ENCODE measurements at places on chromosomes 2 and 18.

- no peak for DNase-seq
These were observed 47.2 kb downstream of the PRKRA start for GRCh38 chr2:178403671-178404306.

GRCh38 chr2:74540291-74540690 is 10.6 kb downstream of the HTRA2 start:
- no peak for DNase-seq

GRCh38 chr18:69222089-69222488 is 178.6 kb upstream of the DOK6 start:
- DNase-seq: no peak

DNA sequence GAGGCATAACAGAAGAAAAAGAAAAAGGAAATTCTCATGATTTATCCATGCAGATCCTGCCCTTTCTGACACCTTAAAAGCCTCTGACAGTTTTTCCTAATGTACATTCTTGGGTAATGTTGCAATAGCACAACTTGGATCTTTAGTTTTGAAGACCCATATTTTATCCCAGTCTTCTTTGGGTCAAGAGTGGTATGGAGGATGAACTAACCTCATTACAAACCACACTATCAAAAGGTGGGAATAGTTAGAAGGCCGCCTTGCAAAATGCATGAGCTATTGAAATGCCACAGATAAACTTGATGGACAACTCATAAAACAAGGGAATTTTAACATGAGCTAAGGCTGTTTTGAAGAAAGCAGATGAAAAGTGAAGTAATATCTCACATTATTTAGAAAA is 1479.8 kb upstream of the ACVR2A start:
- no peak for DNase-seq

DNA sequence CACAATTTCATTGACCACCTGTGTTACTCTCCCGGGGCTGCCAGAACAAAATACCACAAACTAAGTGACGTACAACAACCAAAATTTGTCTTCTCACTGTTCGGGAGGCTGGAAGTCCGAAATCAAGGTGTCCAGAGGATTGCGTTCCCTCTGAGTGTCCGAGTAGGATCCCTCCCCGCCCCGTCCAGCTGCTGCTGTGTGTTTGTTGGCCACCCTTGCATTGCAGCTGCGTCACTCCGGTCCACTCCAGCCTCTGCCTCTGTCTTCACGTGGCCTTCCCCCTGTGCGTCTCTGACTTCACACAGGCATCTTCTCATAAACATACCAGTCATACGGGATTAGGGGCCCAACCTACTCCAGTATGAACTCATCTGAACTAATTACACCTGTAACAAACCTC is 251.8 kb upstream of the SMIM21 start:
- no peak for DNase-seq

- no peak for DNase-seq
These were observed 635.7 kb downstream of the FBXO15 start for GRCh38 chr18:73511771-73512503.

DNA sequence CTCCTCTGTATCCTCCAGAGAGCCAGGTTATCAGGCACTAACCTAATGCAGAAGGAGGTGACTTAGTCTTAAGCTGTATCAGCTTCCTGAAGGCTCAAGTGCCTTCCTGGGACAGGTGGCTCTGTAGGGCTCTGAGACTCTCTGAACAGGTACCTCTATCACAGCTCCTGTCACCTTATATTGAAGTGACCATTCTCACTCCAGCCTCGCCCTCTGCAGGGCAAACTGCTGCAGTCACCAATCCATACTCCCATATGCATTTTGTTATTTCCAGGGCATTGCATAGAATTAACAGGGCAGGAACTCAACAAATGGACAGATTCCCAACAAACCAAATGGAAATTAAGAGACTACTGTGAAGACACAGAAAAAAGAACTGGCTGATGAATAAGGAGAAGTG is 203.0 kb upstream of the REV1 start:
- no peak for DNase-seq

- no peak for DNase-seq
These were observed 29.9 kb downstream of the PELI1 start for GRCh38 chr2:64114063-64114911.

- no peak for DNase-seq
These were observed 117.6 kb downstream of the CAPN13 start for GRCh38 chr2:30689496-30690125.

GRCh38 chr18:23718731-23719130 is 29.5 kb downstream of the LAMA3 start:
- DNase-seq: no peak

DNA sequence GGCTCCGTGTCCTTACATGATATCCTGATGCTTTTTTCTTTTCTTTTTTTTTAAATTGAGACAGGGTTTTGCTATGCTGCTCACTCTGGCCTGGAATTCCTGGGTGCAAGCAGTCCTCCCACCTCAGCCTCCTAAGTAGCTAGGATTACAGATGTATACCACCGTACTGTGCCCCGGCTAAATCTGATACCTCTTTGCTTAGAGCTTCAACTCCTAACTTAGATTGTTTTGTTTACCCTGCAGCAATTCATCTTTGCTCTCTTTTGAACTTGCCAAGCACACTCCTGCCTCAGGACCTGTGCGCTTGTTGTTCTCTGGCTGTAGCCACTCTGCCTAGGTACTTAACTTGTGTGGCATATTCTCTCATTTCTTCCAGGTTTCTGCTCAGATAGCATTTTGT is 24.5 kb downstream of the RAB10 start:
- no peak for DNase-seq

- DNase-seq: no peak
These were observed 31.3 kb upstream of the BIN1 start for GRCh38 chr2:127138281-127138680.

GRCh38 chr2:19982268-19982667 is 7.6 kb downstream of the WDR35 start:
- no peak for DNase-seq

GRCh38 chr2:79580175-79580574 is 67.3 kb downstream of the CTNNA2 start:
- no peak for DNase-seq

GRCh38 chr18:48711651-48712486 is 173.0 kb downstream of the CTIF start:
- DNase-seq: peak; percentile 28

DNA sequence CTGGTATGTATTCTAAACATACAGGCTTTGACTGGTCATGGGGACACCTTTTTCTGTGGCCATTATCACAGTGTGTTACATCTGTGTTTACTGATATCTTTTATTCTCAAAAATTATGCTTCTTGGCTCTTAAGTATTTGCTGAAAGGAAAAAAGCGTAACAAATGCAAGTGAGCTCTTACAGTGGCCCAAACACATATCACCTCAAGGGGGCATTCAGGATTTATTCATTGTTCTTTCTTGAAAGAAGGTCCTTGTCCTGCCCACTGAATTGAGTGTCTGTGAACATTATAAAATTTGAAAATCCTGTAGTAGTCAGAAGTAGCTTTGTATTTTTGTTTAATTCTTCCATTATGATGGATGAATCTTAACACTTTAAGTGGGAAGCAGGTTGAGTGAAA is 454.5 kb downstream of the XIRP2 start:
- DNase-seq: no peak

- DNase-seq: no peak
These were observed 28.0 kb downstream of the CNGA3 start for GRCh38 chr2:98374286-98374685.

DNA sequence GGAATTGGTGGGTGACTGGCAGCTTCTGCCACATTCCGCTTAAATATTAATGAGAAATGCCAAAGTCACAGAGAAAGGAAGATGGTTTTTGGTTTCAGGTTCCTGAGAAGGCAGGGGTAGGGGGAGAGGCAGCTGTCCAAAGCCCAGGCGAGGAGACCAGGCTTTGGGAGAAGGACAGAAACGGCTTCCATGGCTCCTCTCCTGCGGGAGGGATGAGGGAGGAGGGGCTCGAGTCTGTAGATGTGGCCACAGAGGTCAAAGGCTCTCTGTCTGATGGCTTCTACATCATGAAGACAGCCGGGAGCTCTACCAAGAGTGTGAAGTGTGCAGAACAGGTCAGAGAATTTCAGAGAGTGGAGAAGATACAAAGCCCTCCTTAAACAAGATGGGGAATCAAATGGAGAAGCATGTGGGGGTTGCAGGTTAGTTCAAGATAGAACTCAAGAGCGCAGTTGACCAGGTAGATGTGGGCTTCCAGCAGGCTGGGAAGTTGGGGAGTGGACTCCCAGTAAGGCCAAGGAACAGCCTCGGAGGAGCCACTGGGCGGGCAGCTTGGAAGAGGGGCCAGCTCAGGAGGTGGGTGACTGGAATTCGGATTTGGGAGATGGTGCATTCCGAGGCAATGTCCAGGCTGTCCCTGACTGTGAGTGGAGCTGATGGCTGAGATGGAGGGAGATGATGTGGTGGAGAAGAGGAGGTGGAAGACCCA is 23.8 kb upstream of the HPCAL1 start:
- DNase-seq: no peak

- DNase-seq: no peak
These were observed 55.9 kb upstream of the CTLA4 start for GRCh38 chr2:203811491-203812221.

DNA sequence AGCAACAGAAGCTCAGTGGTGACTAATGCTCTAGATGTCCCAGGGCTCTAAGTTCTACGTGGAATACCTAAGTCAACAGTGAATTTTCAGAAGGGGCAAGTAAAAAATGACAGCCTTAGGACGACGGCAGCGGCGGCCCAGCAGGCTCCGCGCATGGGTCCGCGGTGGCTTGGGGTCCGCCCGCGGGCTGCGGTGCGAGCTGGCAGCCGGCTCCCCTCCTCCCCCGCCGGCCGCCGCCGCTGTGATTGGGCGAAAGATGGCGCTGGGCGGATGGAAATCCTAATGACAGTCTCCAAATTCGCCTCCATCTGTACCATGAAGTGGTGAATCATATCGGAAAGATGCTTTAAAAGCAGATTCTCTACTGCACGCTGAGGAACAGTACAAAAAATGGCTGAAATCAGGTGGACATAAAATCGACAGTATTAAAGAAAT is 74.7 kb downstream of the HNRNPLL start:
- peak; percentile 23 for DNase-seq

DNA sequence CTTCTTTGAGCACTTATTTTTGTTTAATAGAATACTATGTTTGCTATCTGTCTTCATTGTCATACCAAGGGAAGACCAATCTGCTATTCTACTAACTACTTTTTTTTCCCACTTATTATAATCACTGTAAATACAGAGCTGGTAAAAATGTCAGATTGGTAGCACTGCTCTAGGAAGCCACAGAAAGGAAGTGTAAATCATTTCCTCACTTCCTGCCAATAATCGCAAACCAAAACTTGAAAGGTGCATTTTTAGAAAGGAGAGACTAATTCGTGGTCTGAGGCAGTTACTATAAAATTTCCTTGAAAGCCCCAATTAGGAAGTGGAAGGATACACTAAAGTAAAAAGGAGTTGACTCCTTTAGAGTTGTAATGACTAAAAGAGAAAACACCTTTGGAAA is 13.9 kb upstream of the THSD7B start:
- no peak for DNase-seq

GRCh38 chr2:35963357-35963756 is 392.2 kb upstream of the CRIM1 start:
- no peak for DNase-seq

DNA sequence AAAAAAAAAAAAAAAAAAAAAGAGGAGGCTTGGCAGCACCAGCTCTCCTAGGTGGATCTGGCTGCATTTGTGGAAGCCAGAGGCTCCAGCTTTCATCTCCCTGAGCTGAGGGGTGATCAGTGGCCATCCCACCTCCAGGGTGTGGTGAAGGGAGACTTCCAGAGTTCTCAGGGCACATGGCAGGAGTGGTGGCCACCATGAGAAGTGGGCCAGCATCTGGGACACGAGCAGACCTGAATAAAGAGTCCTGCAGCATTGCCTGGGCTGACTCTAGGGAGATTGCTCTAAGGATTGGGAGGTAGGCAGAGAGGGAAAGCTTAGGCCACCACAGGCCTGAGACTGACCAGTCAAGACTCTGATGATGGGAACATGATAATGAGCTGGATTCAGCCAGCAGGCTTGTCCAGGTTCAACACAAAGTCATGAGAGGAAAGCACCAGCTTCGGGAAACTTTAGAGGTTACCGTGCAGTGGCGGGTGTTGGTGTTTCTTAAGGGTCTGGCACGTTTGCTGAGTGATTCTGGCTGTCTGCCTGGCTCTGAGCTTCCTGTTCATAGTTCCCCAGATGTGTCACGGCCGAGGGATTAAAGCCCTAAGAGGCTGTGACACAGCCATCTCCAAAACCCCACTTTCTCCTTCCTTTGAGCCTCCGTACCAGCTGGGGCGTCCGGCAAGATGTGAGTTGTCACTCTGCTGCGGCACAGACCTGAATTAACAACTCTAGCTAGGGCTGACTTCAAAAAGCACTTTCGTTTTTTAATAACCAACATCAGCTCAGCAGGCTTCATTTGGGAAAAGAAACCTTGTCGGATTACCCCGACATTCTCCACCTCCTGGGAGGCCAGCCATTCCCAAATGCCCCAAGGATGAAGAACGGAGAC is 38.3 kb upstream of the IL1R1 start:
- no peak for DNase-seq

DNA sequence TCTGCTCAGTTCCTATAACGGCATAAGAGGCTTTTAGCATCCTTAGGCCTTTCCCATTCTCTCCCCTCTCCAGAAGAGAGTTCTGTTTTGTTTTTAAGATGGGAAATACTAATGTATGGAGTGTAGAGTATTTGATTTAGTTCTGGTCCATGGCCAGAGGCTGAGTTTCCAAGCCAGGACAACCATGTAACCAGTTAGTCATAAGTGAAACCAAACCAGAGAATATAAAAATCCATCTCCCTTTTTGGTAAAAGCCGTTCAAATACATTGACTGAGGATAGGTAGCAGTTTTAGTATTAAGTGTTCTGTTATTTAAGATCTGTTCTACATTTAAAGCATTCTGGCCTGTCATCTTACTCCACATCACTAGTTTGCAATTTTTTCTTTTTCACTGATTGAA is 3.1 kb downstream of the PSMD1 start:
- no peak for DNase-seq

GRCh38 chr2:11009891-11010290 is 98.2 kb downstream of the KCNF1 start:
- DNase-seq: no peak

- DNase-seq: no peak
These were observed 162.7 kb upstream of the ID2 start for GRCh38 chr2:8518979-8519668.

GRCh38 chr18:80200932-80201672 is 46.2 kb downstream of the PARD6G start:
- DNase-seq: no peak

GRCh38 chr2:84459018-84459943 is at the start of gene SUCLG1:
TSS of gene SUCLG1 (minus strand) at chr2:84459280. CDS start at chr2:84459269, 11 bp downstream.
- DNase-seq: peak; percentile 73

GRCh38 chr2:194304191-194304590 is 1352.8 kb upstream of the SLC39A10 start:
- no peak for DNase-seq
